ENCODE measurements at places on chromosomes 4 and X.

GRCh38 chr4:148078061-148078460 lies 346.2 kb downstream of the ARHGAP10 start:
- DNase-seq: no peak

DNA sequence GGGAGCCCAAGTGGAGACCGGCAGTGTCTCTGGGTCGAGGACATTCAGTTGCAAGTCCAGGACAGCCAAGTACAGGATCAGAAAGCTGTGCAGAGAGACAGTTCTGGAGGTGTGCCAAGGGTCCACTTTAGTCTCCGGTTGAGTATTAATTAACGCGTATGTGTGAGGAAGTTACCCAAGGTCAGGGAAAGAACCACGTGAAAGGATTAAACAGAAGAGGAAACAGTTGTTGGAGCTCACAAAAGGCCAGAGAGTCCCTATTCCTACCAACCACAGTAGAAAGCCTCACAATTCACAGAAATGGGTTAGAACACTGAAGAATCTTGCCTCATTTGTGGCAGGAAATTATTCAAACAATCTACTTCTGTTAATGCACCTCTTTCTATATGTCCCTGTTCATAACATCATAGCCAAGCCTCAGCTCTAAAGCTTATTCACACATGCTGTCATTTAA lies 17.9 kb upstream of the NSUN7 start:
- peak; percentile 42 for DNase-seq

- peak; percentile 51 for DNase-seq
Observed at GRCh38 chrX:44871931-44872820, 812 bp upstream of the KDM6A start.

DNA sequence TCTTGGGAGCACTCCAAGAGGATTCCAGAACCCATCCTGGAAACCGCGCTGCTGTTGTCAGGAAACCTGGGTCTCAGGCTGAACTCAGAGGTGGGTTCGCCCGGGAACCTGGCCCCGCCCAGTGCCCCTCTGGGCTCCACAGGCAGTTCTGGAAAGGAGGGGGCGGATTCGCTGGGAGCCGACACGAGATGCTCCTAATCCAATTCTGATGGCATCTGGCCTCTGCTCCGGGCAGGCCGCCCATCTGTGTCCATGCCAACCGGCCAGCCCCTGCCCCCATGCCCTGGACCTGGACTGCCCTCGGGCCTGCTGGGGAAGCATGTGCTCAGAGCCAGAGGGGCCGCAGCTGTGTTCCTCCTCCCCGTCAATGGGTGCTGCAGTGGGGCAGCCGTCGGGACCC lies 21.0 kb downstream of the ATP2B3 start:
- no peak for DNase-seq

DNA sequence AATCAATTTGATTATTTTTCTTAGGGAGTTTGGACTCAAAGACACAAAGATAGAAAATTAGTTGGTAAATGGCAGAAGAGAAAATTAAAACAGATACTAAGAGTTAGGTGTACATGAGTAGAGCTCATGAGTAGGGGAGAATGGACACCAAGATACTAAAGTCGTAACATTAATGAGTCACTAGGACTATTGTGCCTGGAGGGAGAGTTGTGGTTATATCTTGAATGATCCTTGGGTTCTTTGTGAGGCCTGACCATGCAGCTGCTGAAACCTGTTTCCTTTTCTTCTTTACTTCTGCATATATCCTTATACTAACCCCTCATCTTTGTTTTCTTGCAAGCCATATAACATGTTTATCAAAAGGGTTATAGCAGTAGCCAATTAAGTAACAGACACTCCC lies 532.8 kb downstream of the RPA4 start:
- no peak for DNase-seq

GRCh38 chr4:5716391-5716790 lies 5.4 kb downstream of the EVC start:
- DNase-seq: no peak

DNA sequence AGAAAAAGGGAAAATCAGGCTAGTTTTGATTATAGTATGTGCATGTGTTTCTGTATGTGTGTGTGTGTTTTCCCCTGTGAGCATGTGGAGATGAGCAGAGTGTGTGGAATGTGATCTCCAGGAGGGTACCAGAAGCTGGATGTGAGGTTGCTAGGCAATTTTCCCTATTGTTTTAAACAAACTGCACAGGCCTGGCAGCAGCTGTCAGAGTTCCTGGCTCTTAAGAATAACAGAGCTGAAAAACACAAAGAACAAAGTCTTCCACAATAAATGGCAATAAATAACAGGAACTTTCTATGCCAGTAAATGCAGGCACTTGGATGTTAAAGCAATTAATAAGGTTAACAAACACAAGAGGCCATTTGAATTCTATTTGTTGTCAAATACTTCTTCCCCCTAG lies 344.6 kb upstream of the CTSO start:
- no peak for DNase-seq

- DNase-seq: no peak
Observed at GRCh38 chrX:115560211-115560977, 580 bp upstream of the PLS3 start.

DNA sequence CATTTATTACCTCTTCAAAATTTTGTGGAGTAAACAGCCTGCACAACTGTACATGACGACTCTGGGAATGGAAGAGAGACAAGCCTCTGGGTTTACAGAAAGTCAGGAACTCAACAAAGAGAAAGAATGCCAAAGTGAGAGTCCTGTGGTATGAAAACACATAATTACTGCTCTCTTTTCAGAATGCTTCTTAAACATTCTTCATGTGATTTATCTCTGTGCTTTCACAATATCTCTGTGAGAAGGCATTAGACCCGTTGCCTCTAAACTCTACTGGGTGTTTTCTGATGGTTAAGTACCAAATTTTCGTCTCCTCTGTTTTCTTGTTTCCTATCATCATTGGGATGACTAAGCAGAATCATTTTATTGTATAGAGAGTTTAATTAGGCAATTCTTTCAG lies 966.6 kb upstream of the SLIT2 start:
- no peak for DNase-seq

- DNase-seq: no peak
Observed at GRCh38 chr4:79426989-79427388, 19.0 kb upstream of the GK2 start.

DNA sequence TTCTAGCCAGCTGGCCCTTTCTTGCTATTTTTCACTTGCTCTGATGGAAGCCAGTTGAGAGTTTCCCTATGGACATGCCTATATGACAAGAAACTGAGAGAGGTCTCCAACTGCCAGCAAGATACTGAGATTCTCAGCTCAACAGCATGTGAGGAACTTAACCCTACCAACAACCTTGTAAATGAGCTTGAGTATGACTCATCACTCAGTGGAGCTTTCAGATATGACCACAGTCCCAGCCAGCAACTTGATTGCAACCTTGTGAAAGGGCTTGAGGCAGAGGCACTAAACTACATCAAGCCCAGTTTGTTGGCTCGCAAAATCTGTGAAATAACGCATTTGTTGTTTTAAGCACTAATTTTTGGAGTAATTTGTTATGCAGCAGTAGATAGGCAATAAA lies 175.8 kb downstream of the COMMD8 start:
- DNase-seq: peak; percentile 48

- DNase-seq: no peak
Observed at GRCh38 chr4:66906314-66906713, 639.0 kb downstream of the CENPC start.

DNA sequence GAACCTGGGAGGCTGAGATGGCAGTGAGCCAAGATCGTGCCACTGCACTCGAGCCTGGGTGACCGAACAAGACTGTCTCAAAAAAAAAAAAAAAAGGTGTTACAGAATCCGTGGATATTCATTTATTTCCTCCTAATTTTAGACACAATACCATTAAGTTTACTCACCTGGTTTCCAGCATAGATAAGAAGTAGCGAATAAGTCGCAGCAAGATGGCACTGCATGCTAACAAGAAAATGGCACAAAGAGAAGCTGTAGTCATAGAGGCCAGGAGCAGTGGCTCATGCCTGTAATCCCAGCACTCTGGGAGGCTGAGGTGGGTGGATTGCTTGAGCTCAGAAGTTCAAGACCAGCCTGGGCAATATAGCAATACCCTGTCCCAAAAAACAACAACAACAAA lies 17.0 kb upstream of the MOB1B start:
- DNase-seq: no peak

DNA sequence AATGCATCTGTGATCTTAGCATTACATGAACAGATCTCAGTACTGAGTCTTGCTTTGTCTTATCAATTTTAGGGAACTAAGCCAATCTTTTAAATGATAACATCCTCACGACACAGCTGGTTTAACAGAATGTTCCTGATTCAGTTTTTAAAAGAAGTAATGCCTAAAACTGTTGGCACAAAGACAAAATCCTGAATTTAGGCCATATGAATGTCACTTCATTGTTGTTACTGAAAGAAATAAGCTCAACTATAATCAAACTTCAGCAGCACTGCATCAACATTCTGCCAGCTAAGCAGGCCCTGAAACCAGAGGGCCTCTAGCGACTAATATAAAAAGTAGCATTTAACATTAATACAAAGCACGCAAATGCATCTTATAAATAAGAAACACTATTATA lies 130.6 kb downstream of the FRYL start:
- DNase-seq: no peak

- DNase-seq: no peak
Observed at GRCh38 chr4:1795299-1796195, 2.5 kb downstream of the FGFR3 start.

DNA sequence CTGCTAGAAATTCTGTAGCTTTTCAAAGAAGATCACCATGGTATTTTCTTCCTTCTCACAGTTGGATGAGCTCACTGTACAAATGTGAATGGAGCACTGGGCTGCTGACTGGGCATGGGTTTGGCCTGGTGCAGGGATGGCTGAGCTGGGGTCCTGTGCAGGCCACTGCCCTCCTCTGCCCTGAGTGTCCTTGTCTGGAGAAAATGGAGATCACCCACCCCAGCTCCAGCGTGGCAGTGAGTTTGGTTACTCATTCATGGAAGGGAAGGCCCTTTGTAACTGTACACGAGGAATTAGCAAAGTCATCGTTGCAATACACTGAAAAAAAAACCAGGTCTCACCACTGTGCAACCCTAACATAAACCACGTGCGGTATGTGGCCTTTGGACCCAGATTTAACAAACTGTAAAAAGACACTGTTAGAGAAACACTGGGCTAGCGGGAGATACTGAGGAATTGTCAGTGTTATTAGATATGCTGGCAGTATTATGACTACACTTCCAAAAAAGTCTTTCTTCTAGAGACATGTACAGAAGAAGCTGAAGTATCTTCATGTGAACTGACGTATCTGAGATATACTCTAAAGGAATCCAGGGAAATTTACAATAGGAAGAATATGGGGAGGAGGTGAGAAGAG lies 16.1 kb upstream of the TBC1D14 start:
- peak; percentile 58 for DNase-seq

DNA sequence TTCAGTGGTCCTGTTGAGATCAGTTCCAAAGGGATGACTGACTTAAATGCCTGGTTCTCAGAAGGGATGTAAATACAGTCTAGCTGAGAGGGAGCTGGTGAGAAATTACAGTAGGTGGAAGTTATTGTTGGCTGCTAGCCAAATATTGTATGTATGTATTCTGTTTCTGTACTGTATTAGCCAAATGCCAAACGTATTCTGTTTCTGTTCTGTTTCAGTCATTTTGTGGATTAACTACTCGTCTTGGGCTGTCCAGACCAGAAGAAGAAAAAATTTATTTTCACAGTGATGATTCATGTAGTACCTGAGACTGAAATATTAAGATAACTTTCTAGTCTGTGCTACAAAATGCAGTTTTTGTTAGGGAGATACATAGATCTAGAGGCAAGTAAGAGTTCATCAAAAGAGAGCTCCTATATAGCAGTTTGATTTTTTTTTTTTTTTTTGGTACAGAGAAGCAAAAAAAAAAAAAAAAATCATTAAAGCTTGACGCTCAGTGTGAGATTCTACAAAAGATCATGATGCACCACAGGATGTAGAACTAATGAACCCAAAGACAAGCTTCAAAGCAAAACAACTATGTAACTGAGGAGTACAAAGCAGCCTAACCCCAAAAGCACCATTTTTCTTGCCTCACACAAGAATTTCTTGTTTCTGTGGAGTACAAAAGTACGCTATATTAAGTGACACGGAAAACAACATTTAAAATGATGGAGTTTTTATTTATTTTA lies 54.8 kb downstream of the CASP6 start:
- peak; percentile 32 for DNase-seq
